ENCODE measurements at places on chromosomes 2 and 18.

DNA sequence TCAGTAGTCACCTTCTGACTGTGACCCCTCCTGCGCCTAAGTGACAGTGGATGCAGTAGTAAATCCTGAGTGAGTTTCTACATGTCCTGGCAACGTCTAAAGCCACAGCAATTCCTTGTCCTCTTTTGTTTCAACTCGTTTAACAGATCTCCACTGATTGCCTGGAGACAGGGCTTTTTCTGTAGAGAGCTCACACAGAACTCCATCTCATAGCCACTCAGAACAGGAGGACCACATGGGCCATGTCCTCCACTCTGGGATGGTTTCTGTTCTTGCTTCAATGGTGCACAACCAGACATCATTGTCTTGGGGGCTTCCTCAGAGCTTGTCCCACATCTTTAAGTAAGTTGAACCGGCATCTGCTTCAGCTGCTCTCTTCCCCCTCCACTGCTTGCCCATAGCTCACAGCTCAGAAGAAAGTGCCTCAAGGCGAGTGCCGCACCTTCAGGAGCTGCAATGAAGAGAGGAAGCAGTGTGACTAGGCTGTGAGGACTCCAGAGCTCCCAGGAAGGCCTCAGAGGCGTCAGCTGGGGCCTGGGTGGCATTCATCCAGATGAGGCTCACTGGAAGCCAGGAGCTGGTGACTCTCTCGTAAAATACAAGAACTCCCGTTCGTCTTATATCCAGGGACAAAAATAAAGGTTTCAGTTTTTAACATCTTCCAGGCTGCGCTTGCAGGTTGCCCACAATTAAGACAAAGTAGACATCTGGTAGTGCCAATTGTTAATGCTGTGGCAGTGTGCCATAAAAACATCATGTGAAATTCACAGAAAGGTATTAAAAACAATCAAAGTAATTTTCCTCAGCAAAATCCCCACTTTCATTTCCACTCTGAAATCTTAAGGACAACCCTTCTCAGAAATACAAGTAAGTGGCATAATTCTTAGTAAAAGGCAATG is 37.3 kb downstream of the ST3GAL5 start:
- DNase-seq: no peak

GRCh38 chr18:23958036-23958435 is 56.5 kb upstream of the TTC39C start:
- DNase-seq: no peak

DNA sequence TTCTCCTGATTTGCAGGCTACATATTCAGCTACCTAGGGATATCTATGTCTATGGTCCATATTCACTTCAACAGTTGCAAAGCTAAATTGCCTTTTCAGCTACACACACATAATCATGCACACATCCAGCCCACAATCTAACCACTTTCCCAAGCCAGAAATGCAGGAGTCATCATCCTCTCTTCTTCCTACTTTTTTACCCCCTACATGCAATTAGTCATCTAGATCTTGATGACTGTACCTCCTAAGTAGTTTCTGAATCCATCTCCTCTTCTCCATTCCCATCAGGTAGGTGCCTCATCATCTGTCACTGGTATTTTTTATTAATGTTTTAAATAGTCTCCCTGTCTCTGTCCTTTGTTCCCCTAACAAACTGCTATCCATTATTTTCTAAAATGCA is 23.7 kb upstream of the SPRED2 start:
- no peak for DNase-seq

GRCh38 chr2:3503483-3503882 is 15.8 kb downstream of the ADI1 start:
- no peak for DNase-seq

DNA sequence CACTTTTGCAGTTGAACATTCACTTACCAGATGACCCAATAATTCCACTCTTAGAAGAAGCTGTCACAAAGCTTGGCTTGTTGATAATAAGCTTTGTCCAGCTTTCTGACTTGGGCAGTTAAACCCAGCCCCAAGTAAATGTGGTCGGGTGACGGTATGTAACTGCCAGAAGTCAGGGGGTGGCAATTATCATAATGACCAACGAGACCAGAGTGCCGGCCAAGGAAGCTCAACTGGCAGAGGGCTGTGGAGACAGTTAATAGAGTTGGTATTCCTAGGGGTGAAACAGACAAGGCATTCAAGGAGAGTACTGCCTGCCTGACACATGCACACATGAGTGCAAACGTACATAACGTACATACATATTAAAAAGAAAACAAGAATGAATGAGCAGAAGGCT is 116.7 kb downstream of the EIPR1 start:
- DNase-seq: no peak

- DNase-seq: no peak
Measured at GRCh38 chr18:574149-574860, 5.9 kb upstream of the CETN1 start.

GRCh38 chr2:20044778-20045177 is 6.7 kb downstream of the LAPTM4A start:
- no peak for DNase-seq

GRCh38 chr2:232387451-232388171 is 9.1 kb downstream of the ALPP start:
- no peak for DNase-seq

DNA sequence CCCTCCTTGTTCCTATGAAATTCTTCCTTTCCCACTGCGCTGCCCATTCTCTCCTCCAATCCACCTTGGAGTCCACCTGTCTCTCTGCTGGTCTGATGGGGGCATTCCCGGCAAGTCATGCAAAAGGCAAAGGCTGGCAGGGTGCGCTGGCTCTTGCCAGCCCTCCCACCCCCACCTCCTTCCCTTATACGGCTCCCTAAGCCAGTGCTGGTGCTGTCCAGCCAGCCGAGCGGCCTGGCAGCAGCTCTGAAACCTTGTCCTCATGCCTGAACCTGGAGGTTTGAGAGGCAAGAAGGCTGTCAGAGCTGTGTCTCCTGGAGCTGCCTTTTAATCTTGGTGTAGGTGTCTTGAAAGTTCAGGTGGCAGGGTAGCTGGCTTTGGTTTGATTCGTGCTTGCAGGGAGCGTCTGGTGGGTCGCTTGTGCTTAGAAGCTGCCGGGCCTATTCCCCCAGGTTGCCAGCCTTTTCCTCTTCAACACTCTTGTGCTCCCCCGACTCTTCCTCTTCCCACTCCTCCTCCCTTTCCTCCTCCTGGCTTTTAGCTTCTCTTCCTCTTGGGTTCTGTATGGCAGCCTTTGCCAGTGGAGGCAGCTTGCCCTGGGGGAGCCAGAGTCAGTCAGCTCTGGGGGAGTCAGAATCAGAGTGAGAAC is 748 bp downstream of the LIPG start:
- no peak for DNase-seq

- DNase-seq: no peak
Measured at GRCh38 chr2:54387059-54387991, 68.8 kb upstream of the SPTBN1 start.

- no peak for DNase-seq
Measured at GRCh38 chr2:106982350-106982749, 96.4 kb upstream of the ST6GAL2 start.

GRCh38 chr2:79792090-79792489 is 279.2 kb downstream of the CTNNA2 start:
- no peak for DNase-seq

- no peak for DNase-seq
Measured at GRCh38 chr2:18516112-18516511, 44.3 kb downstream of the RDH14 start.

DNA sequence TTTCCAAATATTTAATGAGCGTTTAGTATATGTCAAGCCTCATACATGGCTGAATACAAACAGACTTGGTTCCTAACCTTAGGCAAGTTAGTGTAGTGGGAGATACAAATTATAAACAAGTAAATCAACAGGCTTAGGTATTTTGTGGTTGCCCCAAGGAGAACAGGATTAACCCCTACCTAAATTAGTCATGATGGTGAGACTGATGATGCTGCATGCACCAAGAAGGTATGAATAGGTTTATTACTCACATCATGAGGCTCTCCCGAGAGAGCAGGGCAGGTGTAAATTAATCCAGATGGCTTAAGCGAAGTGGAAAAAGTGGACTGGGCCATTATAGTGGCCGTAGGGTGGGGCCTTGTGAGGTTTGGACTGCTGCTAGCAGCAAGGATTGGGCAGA is 118.1 kb upstream of the GCFC2 start:
- DNase-seq: no peak

DNA sequence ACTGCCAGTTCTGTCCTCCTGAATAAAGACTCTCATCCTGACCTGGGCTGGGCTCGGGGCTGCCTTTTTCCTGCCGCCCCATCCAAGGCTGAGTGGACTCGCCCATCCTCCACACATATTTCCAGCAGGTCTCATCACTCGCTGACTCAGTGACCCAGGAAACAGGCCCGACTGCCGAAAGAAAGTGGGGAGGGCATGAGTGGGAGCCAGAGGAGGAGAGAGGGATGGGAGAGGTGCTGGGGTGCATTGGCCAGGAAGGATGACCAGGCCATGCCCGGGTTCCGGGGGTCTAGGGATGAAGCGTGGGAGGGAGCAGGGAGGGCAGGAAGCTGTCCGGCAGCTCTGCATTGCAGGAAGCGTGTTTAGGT is 66.7 kb downstream of the TWIST2 start:
- peak; percentile 11 for DNase-seq

DNA sequence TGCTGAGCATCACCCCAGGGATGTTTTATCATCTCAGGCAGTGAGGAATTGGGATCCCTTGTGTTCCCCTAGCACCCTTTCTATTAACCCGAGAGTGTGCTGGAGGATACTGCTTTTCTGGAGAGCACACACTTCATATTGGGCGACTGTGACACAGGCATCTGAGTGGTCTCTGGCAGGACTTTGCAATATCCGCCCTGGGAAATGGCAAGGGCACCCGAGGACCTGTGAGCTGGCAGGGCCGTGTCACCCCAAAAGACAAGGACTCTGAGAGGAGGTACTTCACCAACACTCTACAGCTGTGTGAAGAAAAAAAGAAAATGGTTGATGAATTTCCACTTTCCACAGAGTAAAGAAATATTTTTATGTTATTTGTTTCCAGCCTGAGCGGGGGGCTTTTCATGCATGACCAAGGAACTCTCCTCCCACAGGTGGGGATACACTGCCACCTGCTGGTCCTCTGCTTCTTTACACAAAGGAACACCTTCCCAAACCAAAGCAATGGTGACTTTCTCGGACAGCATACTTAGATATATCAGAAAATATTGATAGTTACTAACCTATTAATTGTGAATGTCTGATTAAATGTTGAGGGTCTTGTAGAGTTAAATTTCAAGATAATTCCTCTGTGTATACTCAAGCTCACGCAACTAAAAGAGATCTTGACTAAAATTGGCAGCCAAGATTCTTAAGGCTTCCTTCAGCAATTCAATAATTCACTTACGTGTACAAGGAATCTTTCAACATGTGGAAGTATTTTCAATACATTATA is 45.9 kb upstream of the REG3G start:
- peak; percentile 34 for DNase-seq

DNA sequence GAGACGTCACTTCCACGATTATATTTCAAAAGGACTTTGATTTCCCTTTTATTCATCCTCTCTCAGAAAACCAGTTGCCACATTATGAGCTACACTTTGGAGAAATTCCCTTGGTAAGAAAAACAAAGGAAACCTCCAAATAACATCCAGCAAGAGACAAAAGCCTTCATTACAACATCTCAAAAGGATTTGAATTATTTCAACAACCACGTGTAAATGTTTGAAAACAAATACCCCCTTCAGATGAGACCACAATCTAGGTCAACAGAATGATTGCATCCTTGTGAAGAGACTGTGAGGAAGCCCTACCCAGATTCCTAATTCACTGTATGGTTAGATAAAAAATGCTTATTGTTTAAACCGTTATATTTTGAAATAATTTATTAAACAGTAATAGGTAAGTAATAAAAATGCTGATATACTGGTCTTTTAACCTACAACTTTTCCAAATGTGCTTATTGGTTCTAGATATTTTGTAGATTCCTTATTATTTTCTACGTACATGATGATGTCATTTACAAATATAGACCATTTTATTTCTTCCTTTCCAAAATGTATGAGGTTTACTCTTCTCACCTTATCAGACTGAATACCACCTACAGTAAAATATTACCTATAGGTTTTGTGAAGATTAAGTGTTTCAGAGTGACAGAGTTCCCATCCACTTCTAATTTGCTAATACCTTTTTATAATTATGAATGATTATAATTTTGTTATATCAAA is 922.7 kb upstream of the CHAC2 start:
- no peak for DNase-seq

- DNase-seq: no peak
Measured at GRCh38 chr2:158478816-158479215, 22.1 kb downstream of the PKP4 start.

- DNase-seq: peak; percentile 14
Measured at GRCh38 chr2:67733517-67733916, 329.3 kb downstream of the C1D start.

DNA sequence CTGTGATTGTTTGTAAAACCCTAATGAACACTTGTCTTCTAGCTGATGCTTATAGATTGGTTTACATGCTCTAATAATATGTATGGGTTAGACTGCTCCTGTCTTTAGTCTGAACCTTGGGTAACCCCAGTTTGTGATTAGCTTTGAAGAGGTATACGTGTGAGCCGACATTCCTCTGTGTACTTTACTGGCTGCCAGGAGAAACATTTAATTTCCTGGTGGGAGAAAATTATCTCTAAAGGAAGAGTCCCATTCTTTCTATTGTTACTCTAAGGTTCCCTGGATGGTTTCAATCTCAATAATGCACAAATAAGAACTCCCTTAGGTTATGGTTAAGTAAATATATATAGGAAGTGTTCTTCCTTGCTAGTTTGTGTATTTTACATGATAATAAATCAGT is 143.6 kb upstream of the ZSWIM2 start:
- no peak for DNase-seq

GRCh38 chr2:98579926-98580325 is 28.4 kb downstream of the COA5 start:
- no peak for DNase-seq

- no peak for DNase-seq
Measured at GRCh38 chr2:238338710-238339394, 18.5 kb downstream of the TRAF3IP1 start.

DNA sequence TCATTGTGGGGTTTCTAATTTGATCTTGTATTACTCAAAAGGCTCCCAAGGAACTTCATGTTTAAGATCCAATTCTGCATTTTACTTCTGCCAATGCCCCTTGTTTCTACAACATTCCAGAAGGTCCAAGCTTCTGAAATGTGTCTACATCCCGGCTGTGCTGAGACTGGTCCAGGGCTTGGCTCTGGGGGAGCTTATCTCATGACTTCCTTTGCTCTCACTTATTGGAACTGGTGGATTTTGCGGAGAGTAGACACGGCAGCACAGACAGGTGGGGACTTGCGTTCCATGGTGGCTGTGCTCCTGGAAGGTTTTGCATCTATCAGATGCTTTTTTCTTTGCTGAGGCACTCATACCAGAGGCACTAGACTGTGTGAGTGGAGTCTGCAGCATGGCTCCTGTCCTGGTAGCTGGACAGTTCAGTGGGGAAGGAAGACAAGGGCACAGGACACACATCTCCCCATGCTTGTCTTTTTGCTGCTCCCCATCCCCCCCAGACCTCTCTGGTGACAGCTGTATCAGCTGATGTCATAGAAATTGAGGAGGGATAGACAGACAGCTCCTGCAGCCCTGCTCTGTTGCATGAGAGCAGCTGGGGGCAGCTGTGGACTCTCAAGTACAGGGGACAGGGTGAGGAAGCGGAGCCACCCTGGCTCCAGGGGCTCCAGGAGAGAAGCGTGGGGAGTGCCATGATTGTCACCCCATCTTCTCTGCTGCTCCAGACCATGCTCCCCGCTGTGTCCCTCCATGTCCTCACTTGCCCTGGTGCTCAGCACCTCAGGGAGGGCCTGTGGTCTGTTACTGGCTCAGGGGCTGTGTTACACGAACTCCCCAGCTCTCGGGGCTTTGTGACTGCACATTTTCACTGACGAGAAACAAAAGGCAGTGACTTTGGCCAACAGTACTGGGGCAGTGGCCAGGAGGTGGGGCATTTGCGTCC is 46.0 kb downstream of the ACAA2 start:
- no peak for DNase-seq

GRCh38 chr2:9975805-9976447 is 24.4 kb downstream of the GRHL1 start:
- DNase-seq: peak; percentile 73

Measured in LoVo (cell line).